ENCODE measurements at places on chromosomes 2 and 18.
A peak's percentile ranks its signal among the peaks of the same experiment; 100 is the strongest.

GRCh38 chr2:196356332-196356731 lies 185.0 kb upstream of the STK17B start:
- DNase-seq = no peak

DNA sequence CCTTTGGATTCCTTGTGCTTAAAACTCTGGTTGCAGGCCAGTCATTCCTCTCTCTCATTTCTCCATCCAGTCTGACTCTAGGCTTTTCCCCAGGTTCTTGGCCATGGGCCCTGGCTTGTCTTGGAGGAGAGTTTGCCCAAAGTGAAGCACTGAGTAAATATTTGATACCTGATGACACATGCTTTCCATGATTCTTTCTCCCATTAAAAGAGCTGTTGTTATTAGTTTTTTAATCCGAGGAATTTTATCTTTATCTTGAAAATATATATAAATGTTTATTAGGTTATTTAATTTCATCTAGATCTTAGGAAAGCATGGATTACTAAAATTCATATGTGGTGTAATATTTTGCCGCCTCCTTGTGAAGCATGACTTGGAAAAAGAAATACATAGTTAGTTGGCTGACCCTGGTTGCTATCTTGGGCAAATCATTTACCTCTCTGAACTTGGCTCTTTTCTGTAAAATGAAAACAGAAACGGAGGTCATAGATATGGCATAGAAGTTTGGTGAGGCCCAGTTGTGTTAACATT lies 650.1 kb downstream of the SLC4A3 start:
- DNase-seq = no peak

GRCh38 chr2:13050764-13051163 lies 334.0 kb downstream of the TRIB2 start:
- DNase-seq = no peak

DNA sequence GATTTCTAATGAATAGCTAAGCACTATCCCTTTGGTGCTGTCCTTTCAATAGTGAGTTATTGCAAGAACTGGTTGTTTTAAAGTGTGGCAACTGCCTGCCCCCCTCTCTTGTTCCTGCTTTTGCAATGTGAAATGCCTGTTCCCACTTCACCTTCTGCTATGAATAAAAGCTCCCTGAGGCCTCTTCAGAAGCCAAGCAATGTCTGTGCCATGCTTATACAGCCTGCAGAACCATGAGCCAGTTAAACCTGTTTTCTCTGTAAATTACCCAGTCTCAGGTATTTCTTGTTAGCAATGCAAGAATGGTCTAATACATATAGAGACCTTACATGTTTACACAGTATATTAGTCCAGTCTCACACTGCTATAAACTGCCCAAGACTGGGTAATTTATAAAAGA lies 15.0 kb upstream of the METTL21A start:
- DNase-seq = no peak

GRCh38 chr18:28961669-28962228 lies 784.8 kb upstream of the CDH2 start:
- peak; percentile 68 for DNase-seq

DNA sequence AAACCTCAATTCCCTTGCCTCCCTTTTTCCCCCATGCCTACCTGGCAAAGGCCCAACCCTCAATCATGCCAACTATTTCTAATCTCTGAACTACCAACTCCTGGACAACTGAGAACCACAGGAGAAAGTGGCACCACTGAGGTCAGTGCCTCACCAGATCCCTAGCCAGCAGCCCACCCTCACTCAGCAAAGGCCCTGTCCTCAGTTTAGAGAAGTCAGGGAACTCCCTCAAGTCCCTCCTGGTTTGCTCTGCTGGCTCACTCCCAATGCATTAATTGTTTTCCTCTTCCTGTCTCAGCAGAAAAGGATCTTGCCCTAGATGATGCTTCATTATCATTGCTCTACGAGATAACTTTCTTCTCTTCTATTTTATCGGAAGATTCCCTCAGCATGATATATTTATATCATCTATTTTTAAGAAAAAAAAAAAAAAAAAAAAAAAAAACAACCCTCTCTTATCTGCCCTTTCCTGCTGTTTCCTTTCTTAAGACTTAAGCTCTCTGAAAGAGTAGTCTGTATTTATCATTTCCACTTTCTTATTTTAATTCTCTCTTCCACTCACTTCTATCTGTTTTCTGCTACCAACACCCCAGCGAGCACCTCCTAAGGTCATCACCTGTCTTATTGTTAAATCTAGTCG lies 22.7 kb upstream of the ZBTB14 start:
- DNase-seq = no peak
